ENCODE measurements at places on chromosomes 6 and 20.

- no peaks in the 10 kb centered on the region for H3K27me3 ChIP-seq
- no peak for DNase-seq
- H3K36me3 ChIP-seq = no peaks in the 10 kb centered on the region
- H3K4me3 ChIP-seq = no peak overlapping the region
Measured at GRCh38 chr20:53370345-53370961, 223.2 kb downstream of the ZNF217 start.

DNA sequence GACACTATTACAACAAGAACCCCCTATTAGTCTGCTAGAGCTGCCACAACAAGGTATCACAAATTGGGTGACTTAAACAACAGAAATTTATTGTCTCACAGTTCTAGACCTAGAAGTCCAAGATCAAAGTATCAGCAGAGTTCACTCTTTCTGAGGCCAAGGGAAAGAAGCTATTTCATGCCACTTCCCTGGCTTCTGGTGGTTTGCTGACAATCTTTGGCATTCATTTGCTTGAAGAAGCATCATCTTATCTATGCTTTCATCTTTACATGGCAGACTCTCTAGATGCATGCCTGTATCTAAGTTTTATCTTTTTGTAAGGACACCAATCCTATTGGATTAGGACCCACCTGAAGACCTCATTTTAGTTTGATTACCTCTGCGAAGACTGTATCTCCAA lies 296.8 kb upstream of the MARCKS start:
- H3K36me3 ChIP-seq = no peaks in the 10 kb centered on the region
- H3K27ac ChIP-seq = no peak overlapping the region
- H3K4me1 ChIP-seq = no peaks in the 10 kb centered on the region
- DNase-seq = no peak

- no peaks in the 10 kb centered on the region for H3K4me1 ChIP-seq
- no peaks in the 10 kb centered on the region for H3K27me3 ChIP-seq
- no peak overlapping the region for H3K27ac ChIP-seq
- no peak overlapping the region for H3K4me3 ChIP-seq
- no peaks in the 10 kb centered on the region for H3K36me3 ChIP-seq
Measured at GRCh38 chr20:53425941-53426340, 167.7 kb downstream of the ZNF217 start.

DNA sequence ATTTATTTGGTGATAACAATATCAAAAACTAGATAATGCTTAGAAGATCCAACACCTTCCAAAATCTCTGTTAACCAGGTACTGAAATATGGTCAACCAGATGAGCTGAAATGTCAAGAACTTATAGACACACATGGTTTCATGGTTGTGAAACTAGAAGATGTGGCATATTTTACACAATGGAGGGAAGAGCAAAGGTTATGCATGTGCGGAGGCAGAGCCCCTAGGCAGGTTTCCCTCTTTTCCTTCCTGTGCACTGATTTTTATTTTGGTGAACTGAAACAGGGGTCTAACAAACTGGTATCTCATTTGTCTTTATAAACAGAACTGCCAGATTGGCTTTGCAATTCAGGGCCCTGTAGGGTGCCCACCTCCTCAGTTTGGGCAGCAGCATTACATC lies 91.6 kb downstream of the PRL start:
- no peak for DNase-seq
- H3K4me1 ChIP-seq = no peaks in the 10 kb centered on the region
- no peak overlapping the region for H3K27ac ChIP-seq
- H3K36me3 ChIP-seq = no peaks in the 10 kb centered on the region
- no peak overlapping the region for H3K4me3 ChIP-seq

- DNase-seq = no peak
- H3K27me3 ChIP-seq = no peaks in the 10 kb centered on the region
- no peak overlapping the region for H3K4me3 ChIP-seq
- no peaks in the 10 kb centered on the region for H3K36me3 ChIP-seq
- no peaks in the 10 kb centered on the region for H3K4me1 ChIP-seq
- no peak overlapping the region for H3K27ac ChIP-seq
Measured at GRCh38 chr20:61436283-61436666, 184.2 kb downstream of the CDH4 start.

- H3K4me3 ChIP-seq = peak overlapping the region; percentile 37
- peaks cover 35% of the 10 kb centered on the region for H3K4me1 ChIP-seq
- no peaks in the 10 kb centered on the region for H3K36me3 ChIP-seq
- no peaks in the 10 kb centered on the region for H3K27me3 ChIP-seq
Measured at GRCh38 chr20:32583581-32584070, 1.5 kb downstream of the NOL4L start.

DNA sequence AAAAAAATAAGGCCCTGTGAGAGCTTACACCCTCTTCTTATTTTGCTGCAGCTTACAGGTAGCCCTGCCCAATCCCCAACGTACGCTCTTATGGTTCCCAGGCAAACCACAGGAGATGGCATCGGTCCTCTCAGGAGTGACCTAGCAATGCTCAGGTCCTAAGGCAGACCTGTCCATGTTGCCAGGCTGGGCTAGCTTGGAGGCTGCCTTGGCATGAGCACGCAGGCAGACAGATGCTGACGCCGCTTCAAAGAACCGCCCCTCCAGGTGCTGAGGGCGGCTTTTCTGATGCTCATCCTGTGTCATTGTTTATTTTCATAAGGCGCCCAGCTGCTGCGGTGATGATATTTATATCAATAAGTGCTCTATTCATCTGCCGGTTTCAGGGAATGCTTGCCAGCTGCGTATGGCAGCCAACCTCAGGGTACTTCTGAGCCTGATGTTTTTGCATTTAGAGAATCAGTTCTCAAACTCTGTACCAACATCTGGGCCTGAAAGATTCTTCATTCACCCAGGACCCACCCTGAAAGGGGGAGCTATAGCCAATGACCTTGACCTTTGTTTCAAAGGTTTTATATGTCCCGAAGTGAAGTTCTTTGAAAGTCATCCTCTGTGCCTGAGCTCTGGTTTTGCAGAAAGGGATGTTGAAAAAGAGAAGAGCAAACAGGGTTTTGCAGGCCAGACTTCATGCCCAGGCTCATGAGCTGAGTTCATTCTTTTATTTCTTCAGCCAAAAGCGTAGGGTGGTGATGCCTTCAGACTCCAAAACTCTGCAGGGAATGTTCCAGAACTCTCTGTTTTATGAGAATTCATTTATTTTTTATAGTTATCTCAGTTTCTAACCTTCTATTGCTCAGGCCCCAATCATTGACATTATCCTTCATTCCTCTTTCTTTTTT lies 475.6 kb upstream of the CHD6 start:
- H3K36me3 ChIP-seq = no peaks in the 10 kb centered on the region
- DNase-seq = no peak
- H3K4me3 ChIP-seq = no peak overlapping the region
- H3K27ac ChIP-seq = no peak overlapping the region
- no peaks in the 10 kb centered on the region for H3K4me1 ChIP-seq
- no peaks in the 10 kb centered on the region for H3K27me3 ChIP-seq

- H3K4me1 ChIP-seq = no peaks in the 10 kb centered on the region
- no peak overlapping the region for H3K27ac ChIP-seq
- no peak overlapping the region for H3K4me3 ChIP-seq
- H3K36me3 ChIP-seq = no peaks in the 10 kb centered on the region
Measured at GRCh38 chr20:46903256-46903655, 8.6 kb downstream of the EYA2 start.

- H3K27me3 ChIP-seq = no peaks in the 10 kb centered on the region
- peak overlapping the region; percentile 74 for H3K4me3 ChIP-seq
- H3K27ac ChIP-seq = peak overlapping the region; percentile 67
- H3K36me3 ChIP-seq = no peaks in the 10 kb centered on the region
- DNase-seq = no peak
Measured at GRCh38 chr6:34792605-34793500, 970 bp downstream of the BLTP3A start.

- H3K4me3 ChIP-seq = no peak overlapping the region
- no peaks in the 10 kb centered on the region for H3K27me3 ChIP-seq
- no peak overlapping the region for H3K27ac ChIP-seq
- no peak for DNase-seq
- H3K4me1 ChIP-seq = no peaks in the 10 kb centered on the region
Measured at GRCh38 chr20:57301026-57301425, 28.6 kb upstream of the SPO11 start.

DNA sequence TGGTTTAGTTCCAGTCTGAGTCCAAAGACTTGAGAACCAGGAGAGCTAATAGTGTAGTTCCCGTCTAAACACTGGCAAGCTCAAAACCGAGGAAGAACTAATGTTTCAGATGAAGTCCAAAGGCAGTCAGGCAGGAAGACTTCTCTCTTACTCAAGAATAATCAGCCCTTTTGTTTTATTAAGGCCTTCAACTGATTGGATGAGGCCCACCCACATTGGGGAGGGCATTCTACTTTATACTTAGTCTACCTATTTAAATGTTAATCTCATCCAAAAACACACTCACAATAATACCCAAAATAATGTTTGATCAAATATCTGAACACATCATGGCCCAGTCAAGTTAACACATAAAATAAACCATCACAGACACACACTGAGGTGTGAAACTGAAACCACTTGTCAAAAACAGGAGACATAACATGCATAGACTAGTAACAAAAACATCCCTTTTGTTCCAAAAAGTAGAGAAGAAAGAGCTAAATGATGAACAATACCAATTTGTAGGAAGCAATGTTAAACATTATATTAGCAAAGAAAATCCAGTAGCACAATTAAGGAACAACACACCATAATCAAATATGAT lies 50.2 kb upstream of the SENP6 start:
- H3K4me3 ChIP-seq = no peak overlapping the region
- H3K27me3 ChIP-seq = no peaks in the 10 kb centered on the region
- DNase-seq = no peak
- H3K27ac ChIP-seq = no peak overlapping the region
- no peaks in the 10 kb centered on the region for H3K4me1 ChIP-seq

GRCh38 chr6:29656157-29656556 lies 735 bp upstream of the MOG start:
- peaks cover 4% of the 10 kb centered on the region for H3K27me3 ChIP-seq
- no peaks in the 10 kb centered on the region for H3K4me1 ChIP-seq
- H3K4me3 ChIP-seq = no peak overlapping the region

DNA sequence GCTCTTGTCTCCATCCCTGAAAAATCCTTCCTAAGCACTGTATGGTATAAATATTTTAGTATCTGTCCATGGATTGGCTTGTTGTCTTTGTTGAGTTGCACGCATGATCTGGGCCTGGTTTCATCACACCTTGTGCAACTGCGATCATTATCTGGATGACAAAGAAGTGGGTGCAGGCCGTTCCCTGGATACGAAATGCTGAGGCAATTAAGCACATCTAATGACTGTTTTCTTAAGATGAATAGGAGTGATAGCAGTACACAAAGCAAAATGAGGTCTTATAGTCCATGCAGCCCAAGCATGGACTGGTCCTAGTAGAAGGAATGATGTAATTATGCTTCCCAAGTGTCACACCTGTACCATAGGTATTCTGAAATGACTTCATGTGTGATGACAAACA lies 47.8 kb downstream of the SLC35D3 start:
- peaks cover 6% of the 10 kb centered on the region for H3K27me3 ChIP-seq
- DNase-seq = no peak
- H3K4me1 ChIP-seq = no peaks in the 10 kb centered on the region

DNA sequence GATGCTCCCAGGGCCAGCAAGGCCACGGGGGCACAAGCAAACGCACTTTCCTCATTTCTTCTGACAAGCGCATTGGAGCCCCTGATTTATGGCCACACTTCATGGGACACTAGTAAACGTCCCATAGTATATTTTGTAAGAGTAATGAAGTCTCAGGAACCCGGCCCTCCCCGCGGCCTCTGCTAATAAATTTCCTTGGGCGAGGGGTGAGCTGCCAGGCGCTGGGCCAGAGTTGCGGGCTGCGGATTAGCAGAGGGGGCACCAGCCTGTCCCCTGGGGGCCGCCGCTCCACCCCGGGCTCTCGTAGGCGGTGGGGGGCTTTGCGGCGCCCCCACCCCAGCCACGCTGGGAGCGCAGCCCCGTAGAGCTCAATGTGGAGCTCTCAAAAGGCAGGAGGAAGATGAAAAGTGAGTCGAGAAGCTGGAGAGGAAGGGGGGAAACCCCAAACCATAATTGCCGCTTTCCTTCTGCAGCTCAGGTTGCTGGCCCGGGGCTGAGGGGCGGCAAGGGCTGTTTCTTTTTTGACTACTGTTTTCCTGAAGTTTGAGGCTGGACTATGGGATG lies 173.6 kb downstream of the CDC5L start:
- H3K4me3 ChIP-seq = no peak overlapping the region
- H3K27ac ChIP-seq = no peak overlapping the region
- no peaks in the 10 kb centered on the region for H3K4me1 ChIP-seq
- peaks cover 14% of the 10 kb centered on the region for H3K27me3 ChIP-seq
